ENCODE measurements at places on chromosomes 6 and 20.
A peak's percentile ranks its signal among the peaks of the same experiment; 100 is the strongest.

DNA sequence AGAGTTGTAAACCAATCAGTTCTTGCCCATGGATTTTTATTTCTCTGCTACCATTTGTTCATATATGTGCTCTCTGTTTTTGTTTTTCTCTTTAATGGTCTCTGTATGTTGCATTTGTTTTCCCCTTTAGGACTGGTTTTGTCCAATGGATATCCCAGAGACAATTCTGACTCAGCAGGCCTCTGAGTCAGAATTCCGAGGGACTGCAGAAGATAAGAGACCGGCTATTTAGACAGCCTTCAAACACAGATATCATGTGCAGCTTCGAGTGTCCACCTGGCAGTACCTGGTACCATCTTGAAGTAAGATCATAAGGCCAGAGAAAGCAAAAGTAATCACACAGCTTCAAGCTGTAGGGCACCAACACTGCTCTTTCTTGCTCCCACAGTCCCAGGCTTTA, 125.5 kb downstream of the ELOVL4 start:
- no peak for DNase-seq

- no peak for DNase-seq
Observed at GRCh38 chr6:162256361-162256760, 471.2 kb downstream of the PRKN start.

GRCh38 chr6:113137426-113137825, 719.7 kb upstream of the MARCKS start:
- DNase-seq: no peak

DNA sequence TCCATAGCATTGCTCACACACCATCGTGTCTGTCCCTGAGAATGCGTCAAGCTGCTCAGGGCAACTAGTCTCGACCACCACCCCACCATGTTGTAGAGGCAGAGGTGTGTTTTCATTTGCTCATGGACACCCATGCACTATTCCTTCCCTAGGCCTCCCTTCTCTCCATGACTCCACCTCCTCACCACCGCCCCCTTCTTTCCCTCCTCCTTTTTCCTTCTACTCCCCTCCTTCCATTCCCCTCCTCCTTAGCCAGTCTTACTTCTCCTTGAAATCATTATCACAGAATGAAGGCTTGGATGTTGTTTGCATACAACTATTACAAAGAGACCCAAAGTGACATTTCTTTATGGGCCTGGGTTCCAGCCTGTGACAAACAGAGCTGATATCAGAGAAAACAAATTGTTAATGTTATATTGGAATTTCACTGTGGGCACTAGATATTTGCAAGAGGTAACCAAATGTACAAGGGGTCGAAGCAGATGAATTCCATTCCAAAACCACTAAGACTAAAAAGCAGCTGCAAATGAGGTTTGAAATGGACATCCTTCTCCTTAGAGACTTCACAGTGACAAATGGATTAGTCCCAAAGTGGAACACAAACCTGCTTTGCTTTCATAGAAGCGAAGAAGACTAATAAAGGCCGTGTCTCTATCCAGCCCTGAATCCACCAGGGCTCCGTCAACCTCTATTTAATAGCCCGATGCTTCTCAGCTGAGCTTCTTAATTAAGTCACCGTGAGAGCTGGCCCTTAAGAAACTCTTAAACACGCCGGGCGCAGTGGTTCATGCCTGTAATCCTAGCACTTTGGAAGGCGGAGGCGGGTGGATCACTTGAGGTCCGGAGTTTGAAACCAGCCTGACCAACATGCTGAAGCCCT, 275.8 kb upstream of the SULF2 start:
- DNase-seq: no peak

DNA sequence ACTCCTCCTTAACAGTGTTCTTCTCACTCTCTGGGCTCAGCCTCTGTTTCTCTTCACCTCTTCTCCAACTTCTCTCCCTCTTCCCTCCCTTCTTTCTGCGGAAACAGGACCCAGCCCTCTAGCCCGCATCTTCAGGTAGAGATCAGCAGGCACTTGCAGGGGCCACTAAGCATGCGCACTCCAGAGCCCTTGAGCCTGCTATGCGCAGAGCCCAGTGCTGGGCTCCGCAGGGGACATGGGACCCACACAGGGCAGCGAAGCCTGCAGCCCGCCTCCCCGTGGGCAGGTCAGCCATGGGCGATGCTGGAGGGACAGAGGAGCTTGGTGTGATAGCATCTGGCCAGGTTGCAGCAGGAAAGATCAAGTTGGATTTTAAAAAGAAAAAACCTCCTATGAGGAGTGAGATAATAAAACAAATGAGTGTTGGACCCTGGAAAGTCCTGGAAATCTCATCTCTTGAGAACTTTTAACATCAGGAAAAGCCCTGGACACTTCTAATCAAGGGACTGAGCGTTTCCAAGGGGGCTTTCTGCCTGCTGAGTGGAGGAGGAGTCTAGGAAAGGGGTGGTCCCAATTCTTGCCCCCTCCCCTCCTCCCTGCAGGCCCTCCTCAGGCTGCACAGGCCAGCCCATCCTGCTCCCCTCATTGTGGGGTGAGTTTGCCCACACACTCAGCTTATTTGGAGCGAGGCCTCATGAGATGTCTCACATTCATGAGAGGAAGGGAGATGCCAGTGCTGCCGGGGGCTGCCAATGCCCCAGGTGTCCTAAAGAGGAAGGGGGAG, 71.9 kb downstream of the MDGA1 start:
- peak; percentile 28 for DNase-seq

GRCh38 chr20:49633643-49634042, 65.7 kb upstream of the PTGIS start:
- no peak for DNase-seq

- DNase-seq: no peak
Observed at GRCh38 chr6:150426198-150426597, 57.4 kb downstream of the IYD start.

DNA sequence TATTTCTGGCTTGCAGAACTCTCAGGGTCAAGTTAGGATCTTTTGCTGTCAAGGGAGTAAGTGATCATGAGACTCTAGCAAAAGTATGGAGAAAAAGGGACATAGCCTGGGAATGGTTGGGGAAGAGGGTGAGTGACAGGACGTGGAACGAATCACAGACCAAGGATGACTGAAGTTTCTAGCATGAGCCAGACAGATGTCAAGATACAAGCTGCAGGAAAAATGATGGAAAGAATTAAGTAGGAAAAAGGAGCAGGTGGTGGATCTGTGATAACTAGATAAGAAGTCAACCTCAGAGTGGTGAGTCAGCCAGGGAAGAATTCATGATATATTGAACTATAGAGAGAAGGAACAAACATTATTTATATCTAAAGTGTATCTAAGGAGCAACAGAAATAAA, 159.8 kb upstream of the SYNDIG1 start:
- no peak for DNase-seq
